ENCODE measurements at places on chromosomes 4 and X.

DNA sequence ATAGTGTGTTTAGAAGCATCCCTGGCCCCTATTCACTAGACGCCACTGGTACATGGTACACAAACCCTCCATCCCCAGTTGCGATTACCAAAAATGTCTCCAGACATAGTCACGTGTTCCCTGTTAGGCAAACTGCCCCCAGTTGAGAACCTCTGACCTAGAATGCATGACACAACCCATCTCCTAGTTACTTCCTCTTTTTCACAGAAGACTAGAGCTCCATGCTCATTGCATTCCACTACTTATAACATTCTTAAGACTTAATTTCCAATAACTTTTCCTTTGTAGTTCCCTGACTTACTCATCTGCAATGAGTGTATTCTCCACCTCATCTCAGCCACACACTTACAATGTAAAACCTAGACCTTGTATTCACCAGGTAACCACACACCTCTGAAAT, 68.6 kb downstream of the PRSS12 start:
- peak; percentile 89 for DNase-seq

GRCh38 chr4:141642711-141643110, 6.3 kb downstream of the IL15 start:
- DNase-seq = no peak

GRCh38 chrX:11423362-11423818, 130.2 kb downstream of the AMELX start:
- DNase-seq = no peak

DNA sequence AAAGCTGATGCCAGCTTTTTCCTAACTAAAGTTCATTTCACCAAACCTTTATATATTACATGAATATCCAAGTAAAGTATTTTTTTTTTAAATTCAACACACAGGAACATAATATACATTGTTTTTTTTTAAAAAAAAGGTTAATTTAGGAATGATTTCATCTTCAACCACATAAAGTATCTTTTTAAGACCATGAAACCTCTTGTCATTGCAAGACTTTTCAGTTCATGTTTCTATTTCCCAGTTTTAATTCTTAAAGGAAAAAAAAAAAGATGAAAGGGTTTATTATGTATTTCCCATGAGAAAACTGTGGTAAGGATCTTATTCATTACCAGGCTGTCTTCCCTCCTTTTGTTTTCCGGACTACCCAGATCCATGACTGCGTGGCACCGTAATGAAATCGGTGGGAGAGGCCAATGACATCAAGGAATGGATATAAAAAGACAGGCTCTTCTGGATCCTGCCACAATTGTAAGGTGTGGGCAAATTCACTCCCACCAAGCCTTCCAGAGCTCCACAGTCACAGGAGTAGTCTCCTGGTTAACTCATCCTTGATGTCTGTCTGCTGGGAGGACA, 84.7 kb upstream of the CBR4 start:
- no peak for DNase-seq

DNA sequence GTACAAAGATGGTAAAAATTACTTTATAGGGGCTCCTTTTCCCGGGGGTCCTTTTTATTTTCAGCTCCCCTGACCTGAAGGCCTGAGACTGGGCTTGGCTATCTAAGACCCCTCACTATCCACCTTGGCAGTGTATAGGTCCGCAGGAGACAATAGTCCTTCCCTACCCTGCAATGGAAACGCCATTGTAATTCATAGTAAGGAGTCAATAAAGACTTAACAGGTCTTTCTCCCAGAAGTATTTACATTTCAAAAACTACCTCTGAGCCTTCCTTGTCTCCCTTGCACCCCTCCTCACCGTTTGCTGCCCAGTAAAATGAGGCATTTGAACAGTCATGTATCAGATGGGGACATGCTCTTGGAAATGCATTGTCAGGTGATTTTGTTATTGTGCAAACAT, 401.2 kb upstream of the CNKSR2 start:
- no peak for DNase-seq

Data from HL-60 (cell line).